ENCODE measurements at places on chromosomes 13 and 19.

DNA sequence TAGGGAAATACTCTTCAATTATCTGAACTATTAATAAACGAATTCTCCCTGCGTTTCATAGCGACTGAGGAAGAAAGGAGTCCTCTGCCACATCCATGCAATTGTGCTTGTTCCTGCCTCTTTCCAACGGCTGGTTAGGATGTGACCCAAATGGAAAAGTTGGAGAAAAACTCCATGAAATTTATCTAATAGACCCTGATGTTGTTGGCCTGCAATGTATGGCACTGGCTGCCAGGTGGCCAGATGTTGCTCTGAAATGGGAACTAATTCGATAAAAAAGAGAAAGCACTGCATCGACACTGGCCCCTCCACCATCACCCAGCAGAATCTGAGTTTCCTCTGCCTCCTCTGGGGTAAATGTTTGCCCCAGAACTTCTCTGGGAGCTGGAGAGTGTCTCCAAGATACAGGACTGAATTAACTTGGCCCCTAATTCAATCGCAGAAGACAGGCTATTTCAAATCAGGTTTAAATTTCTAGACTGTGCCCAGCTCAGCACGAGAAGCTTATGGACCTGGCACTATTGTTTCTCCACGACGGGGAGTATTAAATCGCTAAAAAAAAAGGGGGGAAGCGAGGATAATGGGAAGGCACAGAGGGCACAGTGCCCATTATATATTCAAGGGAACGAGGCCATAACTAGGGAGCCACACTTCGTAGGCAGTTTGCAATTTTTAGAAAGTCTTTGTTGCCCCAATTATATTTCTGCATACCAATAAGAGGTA, 103.9 kb downstream of the ZIC5 start:
- DNase-seq: no peak

DNA sequence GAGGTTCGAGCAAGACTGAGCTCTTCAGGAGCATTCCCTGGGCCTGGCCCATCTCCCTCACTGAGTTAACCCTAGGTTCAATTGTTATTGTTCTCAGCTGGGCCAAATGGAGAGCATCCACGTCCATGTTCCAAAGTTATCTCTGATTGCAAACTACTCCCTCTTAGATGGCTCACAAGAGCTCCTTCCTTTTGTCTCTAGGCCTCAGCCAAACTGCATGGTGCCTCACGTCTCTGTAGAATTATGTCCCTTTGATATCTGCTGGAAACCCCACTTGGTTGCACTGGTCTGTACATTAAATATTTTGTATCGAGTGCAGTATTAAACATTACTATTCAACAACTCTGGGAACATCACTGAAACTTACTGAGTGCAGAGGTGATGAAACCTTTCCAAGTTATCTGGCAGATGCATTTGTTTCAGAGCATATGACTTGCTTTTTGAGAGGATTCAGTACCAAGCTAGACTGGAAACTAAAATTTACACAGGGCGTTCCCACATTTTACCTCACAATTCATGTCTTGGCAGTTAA, 38.1 kb downstream of the DOCK9 start:
- no peak for DNase-seq

GRCh38 chr13:87129602-87130300, 541.4 kb upstream of the SLITRK5 start:
- DNase-seq: no peak

DNA sequence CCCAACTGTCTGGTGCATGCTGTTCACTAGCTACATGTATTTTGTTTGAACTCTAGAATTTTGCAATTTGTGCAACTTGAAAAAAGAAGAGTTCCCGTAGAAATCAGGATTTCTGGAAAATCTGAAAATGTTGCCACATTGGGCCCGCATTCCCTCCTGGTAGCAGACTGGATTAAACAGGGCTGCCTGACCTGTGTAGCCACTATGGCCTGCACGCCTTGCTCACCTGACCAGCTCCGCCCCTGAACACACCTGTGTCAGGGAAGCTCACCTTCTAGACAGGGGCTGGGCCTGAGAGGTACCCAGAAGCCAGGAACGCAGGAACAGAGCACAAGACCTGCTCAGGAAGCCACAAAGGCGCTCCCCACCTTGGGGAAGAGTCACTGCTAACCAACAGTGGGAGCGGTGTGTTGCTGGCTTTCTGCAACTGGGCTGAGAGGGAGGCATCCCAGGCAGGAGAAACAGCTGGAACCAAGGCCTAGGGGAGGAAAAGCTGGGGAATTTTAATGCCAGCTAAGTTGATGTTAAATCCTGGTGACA, 106.5 kb downstream of the UQCRFS1 start:
- DNase-seq: no peak

- peak; percentile 45 for DNase-seq
Observed at GRCh38 chr19:30864391-30865215, 484.6 kb downstream of the TSHZ3 start.

Data from CMK (cell line).